ENCODE measurements at places on chromosomes 7 and 10.
A peak's percentile ranks its signal among the peaks of the same experiment; 100 is the strongest.

- no peak for DNase-seq
Observed at GRCh38 chr7:110548372-110548771, 542.6 kb upstream of the LRRN3 start.

GRCh38 chr7:88789480-88790064, 6.0 kb downstream of the TEX47 start:
- no peak for DNase-seq

GRCh38 chr10:35203745-35204144, 77.1 kb downstream of the CREM start:
- no peak for DNase-seq

DNA sequence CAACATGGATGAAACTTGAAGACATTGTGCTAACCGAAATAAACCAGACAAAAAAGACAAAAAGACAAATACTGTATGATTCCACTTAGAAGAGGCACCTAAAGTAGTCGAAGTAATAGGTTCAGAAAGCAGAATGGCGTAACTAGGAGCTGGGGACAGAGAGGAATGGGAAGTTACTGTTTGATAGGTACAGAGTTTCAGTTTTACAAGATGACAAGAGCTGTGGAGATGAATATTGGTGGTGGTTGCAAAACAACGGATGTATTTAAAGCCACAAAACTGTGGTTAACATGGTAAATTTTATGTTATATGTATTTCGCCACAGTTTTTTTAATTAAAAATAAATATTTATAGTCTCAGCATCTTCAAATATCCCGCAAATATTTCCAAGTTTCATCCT, 64.1 kb upstream of the DIP2C start:
- DNase-seq: no peak

DNA sequence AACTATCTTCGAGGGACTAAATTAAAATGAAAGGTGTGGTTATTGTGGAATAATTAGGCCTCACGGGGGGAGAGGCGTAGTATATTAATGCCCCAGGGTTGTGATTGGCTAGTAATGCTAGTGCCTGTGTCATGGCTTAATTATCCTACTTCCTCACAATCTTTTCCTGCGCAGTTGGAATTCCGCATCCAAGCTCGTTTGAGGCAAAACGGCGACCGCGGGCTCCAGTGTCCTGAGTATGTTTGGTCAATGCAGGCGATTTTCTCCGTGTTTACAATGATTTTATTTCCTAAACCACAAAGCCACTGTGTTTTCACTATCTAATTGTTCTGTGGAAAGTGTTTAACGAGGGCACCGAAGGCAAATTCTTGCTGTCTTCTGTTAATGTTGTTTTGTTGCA, 282.9 kb downstream of the CELF2 start:
- no peak for DNase-seq

- no peak for DNase-seq
Observed at GRCh38 chr7:25625306-25625992, 397.2 kb upstream of the NPVF start.

DNA sequence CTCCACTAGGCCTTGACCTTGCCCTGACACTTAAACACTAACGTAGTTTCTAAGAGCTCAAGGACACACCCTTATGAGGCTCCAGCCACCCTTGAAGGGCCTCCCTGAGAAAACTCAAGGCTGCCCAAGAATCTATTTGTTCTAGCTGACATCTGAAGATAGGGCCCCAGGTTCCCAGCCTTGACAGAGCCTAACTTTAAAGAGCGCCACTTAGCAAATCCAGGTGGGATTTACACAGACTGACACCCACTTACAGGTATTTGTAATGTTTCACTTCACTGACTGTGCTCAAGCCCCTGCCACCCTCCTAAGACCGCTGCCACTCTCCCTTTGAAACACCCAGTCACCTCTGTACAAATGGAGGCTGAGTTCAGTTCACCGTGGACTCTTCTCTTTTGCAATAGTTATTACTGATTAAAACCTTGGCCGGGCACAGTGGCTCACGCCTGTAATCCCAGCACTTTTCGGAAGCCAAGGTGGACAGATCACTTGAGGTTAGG, 90.4 kb downstream of the SVOPL start:
- no peak for DNase-seq

GRCh38 chr7:3575753-3576531, 274.9 kb downstream of the SDK1 start:
- no peak for DNase-seq

DNA sequence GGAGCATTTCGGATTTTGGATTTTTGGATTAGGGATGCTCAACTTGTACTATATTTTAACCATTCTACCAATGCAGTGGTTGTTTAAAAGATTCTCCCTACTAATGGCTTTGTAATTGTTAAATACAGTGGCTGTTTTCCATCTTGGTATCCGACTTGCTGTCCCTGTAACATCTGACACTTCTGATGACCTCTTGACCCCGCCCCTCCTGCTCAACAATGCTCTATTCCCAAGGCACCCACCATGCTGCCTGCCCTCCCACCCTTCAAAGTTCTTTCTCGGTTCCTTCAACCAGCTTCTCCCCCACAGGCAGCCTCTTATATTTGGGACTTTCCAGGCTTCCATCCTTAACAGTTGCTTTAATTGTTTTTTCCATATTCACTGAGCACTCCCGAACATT, 2.0 kb downstream of the PRTFDC1 start:
- DNase-seq: no peak

GRCh38 chr7:29990931-29991330, 1.3 kb upstream of the SCRN1 start:
- no peak for DNase-seq

- DNase-seq: no peak
Observed at GRCh38 chr7:112981966-112982365, 104.7 kb downstream of the GPR85 start.

DNA sequence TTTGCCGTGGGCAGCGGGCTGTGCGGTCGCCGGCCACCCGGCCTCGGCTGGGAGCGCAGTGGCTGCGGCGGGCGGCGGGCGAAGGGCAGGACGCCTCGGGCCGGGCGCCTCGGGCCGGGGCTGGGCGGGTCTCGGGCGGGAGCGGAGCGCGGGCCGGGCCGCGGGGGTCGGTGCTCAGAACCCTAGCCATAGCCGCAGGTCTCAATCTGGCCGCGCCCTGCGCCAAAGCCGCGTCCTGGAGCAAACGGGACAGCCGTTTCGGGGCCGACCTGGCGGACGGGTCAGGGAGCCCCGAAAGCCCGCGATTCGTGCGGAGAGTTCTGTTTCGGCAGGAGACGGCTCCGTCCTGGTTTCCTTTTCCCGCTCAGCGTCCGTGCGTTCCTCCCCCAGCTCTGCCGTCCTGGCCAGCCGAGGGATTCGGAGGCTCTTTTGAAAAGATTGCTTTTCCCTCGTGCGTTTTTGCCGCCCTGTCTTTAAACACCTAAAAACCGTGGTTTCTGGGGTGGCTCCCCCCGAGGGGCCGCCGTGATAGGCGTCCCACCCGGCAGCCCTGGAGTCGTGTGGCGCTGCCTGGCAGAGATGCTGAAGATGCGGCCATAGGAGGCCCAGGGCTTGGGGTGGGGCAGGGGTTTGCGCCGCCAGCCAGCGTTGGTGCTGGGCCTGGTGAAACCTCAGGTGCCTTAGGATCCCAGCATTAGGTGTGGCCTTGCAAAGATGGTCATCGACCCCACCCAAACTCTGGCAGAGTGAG, 727 bp downstream of the RET start:
- no peak for DNase-seq

- no peak for DNase-seq
Observed at GRCh38 chr7:46909601-46910051, 672.3 kb downstream of the TNS3 start.

- DNase-seq: no peak
Observed at GRCh38 chr7:2824026-2824677, 20.0 kb downstream of the GNA12 start.

- DNase-seq: no peak
Observed at GRCh38 chr10:29709484-29710002, 74.8 kb upstream of the SVIL start.

DNA sequence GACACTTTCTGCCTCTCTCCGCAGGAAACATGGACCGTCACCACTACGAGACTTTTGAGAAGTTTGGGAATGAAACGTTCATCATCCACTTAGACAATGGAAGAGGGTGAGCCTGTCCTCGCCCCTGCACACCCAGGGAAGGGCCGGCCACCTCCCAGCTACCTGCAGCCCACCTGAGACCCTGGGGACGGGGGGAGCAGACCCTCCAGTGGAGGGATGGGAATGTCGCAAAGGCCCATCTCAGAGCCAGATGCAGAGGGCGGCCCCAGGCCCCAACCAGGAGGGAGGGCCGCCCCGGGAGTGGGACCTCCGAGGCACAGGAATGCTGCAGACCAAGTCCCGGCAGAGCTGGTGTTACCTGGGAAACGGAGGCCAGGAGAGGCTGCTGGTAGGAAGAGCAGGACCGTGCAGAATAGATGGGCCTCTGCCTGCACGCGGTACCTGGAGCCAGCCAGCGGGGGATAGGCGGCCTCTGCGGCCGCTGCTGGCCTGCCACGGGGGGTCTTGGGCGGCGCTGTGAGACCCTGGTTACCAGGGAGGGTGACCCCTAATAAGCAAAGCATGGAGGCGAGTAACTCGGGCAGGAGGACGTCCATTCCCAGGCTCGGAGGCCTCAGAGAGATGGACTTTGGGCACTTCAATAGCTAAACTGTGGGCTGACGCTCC, 32.9 kb upstream of the FOXL3 start:
- no peak for DNase-seq

GRCh38 chr7:47826754-47827153, 121.5 kb downstream of the PKD1L1 start:
- no peak for DNase-seq

GRCh38 chr7:5284304-5285281, 1.9 kb downstream of the SLC29A4 start:
- no peak for DNase-seq

GRCh38 chr7:9939176-9939575, 1034.5 kb upstream of the PHF14 start:
- DNase-seq: no peak

GRCh38 chr10:78831461-78831860, 237.3 kb upstream of the ZMIZ1 start:
- no peak for DNase-seq

- no peak for DNase-seq
Observed at GRCh38 chr7:24595671-24596418, 22.6 kb downstream of the PALS2 start.

GRCh38 chr10:132443605-132443982, 46.6 kb downstream of the PWWP2B start:
- peak; percentile 40 for DNase-seq

- DNase-seq: peak; percentile 32
Observed at GRCh38 chr7:727104-727805, at the start of gene PRKAR1B. TSS of gene PRKAR1B (minus strand) at chr7:727281. CDS start at chr7:711505, 15,776 bp downstream.

GRCh38 chr7:17063045-17063383, 181.2 kb upstream of the AGR3 start:
- no peak for DNase-seq

GRCh38 chr7:45592230-45592991, 18.2 kb downstream of the ADCY1 start:
- no peak for DNase-seq

DNA sequence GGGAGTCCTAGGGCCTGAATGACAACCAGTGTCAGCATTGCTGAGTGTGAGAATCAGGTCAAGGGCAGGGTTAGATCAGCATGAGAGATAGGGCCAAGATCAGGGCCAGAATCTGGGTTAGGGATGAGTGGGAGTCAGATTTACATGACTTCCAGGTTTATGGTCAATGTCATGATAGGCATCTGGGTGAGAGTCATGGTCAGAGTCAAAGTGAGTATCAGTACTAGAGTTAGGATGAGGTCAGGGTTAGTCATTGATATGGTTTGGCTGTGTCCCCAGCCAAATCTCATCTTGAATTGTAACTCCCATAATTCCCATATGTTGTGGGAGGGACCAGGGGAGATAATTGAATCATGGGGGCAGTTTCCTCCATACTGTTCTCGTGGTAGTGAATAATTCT, 12.3 kb downstream of the MRPS24 start:
- DNase-seq: no peak

DNA sequence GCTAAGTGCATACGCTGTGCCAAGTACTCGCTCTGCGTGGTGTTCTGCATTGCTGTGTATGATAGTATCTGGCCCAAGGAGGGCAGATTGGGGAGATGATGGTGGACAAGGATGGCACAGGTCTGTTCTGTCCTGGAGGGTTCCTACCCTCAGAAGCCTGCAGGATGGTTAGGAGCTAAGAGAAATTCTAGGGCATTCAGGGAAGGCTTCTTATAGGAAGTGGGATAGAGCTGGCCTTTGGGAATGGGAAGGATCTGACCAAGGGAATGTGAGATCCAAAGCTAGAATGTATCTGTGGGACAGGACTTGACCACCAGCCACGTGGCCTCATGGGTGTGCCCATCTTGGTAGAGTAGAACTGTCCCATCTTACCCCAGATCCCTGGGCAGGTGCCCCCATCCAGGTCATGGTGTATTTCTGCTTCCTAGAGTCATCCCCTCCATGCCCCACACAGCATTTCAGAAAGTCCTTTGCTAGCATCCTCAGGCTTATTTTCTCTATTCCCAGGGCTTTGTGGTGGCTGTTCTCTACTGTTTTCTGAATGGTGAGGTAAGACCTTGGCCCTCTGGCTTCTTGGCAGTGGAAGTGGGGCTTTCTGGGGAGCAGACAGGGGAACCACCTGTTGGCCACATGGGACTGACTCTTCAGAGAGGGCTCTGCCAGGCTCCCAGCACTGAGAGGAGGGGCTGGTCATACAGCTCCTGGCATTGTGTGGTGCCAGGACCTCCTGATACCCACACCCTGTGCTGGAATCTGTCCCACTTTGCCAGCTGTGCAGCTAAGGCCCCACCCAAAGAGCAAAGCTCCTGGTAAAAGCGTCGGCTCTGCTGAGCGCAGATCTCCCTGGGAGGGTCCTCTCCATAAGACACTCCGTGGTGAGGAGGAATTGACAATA, 52.5 kb downstream of the ADCYAP1R1 start:
- no peak for DNase-seq

GRCh38 chr7:147498081-147498480, 1092.5 kb upstream of the C7orf33 start:
- no peak for DNase-seq

GRCh38 chr10:22704471-22704911, 9.9 kb downstream of the PIP4K2A start:
- DNase-seq: no peak

DNA sequence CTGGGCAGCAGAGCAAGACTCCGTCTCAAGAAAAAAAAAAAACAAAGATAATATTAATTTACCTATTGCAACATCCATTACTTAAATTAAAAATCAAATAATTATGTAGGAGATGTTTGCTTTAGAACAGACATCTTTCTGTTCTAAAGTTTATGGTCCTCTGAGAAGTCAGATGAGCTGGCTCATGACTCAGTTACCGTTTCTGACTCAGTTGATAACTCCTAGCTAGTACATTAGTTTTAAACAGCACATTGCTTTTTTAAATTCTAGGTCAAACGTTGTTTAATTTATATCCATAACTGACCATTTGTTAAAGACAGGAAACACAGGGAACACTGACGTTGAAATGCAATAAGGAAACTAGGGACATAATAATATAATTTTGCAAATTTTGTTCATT, 162.7 kb downstream of the ETV1 start:
- DNase-seq: no peak

DNA sequence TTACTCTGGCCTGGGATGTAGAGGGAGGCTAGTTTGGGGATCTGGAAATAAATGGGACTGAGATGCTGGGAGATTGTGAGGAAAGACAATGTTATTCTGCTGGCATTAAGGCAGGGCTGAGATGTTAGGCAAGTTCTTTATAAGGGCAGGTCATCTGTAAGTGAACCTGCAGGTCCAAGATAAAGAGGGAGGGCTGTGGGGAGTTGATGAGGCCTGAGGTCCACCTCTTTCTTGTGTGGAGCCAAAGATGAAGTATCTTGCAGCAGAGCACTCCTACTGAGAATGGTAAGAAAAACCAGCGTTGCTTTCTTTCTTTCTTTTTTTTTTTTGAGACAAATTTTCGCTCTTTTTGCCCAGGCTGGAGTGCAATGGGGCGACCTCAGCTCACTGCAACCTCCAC, 19.1 kb downstream of the CYCS start:
- DNase-seq: no peak

- no peak for DNase-seq
Observed at GRCh38 chr7:44183386-44183785, 5.9 kb downstream of the GCK start.
